ENCODE measurements at places on chromosomes 2 and 18.

DNA sequence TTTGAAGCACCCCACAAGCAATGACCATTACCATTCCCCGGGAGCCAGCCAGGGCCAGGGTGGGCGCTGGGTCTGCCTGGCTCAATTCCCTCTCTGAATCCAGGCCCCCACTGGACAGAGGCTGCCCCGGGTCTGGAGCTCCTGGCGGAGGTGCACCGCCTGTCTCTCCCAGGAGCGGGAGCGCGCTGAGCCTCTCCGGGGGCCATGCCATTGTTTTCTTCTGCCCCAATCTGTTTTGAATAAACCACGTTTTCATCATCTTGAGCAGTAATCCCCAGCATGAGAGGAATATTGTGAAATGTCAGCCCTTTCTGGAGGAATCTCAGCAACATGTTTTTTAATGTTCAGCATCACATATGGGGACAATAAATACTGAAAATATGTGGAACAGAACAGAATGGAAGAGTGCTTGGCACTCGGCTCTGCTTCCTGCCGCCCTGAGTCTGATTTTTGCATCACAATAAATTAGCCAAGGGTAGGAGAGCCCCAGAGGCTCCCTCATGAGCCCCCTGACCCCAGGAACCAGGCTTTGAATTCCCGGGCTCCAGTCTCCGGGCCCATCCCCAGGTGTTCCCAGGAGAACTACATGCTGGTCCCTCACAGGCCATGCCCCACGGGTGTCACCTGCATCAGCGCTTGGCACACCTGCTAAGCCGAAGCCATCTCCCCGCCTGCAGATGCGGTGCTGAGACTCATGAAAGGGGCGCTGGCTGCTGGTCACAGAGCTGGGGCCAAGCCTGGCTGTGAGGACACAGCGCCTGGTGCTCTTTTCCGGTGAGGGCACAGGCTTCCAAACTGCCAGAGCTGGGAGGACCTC lies 88.8 kb downstream of the INHBB start:
- DNase-seq, result no peak

GRCh38 chr2:147550995-147551731 lies 293.7 kb upstream of the ACVR2A start:
- no peak for DNase-seq

GRCh38 chr2:36492216-36492945 lies 105.6 kb downstream of the FEZ2 start:
- no peak for DNase-seq

DNA sequence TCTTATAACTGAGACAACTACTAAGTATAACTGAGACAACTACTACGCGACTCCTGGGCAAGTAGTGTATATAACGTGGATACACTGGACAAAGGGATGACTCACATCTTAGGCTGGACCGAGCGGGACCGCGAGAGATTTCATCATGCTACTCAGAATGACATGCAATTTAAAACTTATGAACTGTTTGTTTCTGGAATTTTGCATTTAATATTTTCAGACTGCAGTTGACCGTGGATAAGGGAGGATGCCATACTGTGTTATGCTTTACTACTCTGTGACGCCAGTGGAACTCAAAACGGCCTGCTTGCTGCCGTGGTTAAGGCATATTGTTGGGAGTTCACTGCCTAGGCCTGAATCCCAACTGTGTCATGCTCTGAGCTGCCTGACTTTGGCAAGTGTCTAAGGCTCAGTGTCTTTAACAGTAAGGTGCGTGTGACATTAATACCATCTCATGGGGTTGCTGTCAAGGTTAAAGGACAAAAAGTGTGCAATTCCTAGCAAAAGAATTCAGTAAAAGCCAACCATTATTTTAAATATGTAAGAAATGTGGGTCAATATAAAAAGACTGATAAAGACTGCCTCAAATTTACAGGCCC lies 64.6 kb downstream of the BMP10 start:
- no peak for DNase-seq

DNA sequence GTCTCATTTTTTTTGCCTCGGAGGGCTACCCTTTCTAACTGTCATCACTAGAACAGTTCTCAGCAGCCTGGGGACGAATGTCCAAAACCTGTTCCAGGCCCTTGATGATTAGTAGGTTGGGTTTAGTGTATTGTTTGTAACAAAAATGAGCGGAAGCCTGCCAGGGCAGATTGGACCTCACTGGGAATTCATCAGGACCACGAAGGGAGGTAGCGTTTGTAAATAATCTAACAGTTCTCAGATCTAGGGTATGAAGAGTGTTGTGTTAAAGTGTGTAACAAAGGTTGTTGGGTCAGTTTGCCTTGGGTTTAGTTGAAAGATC lies 799 bp downstream of the CEP68 start:
- no peak for DNase-seq

DNA sequence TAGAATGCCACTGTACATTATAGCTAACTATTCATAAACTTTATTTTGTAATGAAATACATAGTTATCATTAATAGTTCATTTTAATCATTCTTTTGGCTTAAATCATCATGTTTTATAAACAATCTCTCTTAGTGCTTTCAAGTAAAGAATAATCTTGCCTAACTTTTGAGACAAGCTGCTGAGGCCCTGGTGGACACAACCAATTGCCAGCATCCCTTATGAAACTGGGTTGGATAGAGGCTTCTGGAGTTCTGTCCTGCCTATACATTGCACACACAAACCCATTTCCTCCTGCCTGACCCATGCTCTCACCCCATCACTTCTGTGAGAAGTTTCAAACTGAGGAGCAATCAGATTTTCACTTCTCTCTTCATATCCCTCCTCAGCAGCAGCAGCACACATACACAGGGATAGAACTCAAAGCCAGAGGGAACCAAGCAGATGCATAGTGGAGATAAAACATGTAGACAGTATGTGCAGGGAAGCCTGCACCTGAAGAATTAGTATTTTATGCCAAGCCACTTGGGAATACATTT lies 450.0 kb upstream of the SLC14A2 start:
- DNase-seq, result no peak
